ENCODE measurements at places on chromosomes 7 and 10.

DNA sequence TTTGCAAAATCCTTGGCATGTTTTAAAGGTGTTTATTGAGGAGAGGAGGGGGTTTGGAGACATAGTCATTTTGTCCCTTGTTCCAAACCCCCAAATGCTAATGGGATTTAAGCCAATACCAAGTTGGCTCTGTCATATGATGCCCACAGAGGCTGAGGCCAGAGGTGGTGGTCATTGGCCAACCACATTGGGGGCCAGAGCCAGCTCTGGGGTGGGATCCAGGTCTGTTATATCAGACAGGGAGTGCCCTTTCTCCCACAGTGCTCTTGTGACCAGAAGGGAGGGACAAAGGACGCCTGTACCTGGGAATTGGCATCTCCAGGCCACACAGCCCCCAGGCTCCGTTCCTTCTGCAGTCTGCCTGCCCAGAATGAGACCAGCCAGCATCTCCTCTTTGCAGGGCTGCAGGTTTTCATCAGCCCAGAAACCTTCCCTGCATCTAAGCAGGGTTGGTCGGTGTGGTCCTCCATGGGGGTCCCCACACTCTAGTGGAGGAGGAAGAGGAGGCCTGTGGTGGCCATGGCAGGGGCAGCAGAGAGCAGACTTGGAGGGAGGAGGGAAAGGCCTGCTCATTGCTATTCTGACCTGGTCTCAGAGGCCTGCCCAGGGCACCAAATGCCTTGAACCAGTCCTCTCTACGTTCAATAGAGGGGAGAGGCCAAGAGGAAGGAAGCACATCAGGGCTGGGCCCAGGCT lies 17.9 kb downstream of the ADCYAP1R1 start:
- DNase-seq, result no peak

GRCh38 chr7:12573885-12574284 lies 3.4 kb downstream of the SCIN start:
- no peak for DNase-seq

DNA sequence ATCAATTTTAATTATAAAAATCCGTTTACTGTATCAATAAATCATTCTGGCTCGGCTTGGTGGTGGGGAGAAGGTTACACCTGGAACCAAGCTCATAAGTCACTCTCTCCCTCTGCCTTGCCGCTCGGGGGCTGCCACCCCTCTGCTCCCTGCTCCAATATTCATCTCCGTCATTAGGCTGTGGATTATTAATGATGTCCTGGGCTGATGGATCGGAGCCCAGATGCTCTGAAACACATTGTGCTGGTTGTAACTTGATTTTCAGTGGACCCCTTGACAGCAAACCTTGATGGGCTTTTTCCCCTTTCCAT lies 314.2 kb downstream of the PLXNA4 start:
- no peak for DNase-seq

DNA sequence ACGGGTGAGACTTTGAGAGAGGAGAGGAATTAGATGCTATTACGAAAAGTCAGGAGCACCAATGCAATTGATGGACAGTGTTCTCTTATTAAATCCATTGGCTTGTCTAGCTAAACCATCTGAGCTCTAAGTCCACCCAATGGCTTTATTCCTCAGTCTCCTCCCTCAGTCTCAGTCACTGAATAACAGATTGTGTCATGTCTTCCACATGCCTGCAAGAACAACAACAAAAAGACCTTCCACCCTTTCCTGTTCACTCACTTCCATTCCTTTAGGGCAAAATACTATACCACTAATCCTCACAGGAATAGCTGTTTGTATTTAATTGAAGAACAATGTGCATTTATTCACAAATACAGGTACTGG lies 154.8 kb upstream of the LAMB4 start:
- DNase-seq, result no peak

Data from lung microvascular endothelial cell (primary cell).